ENCODE measurements at places on chromosomes 2 and 18. TPM values are rescaled to one million over a fixed set of nuclear protein-coding genes. Genes with fewer than 3 reads are reported as not detected.

DNA sequence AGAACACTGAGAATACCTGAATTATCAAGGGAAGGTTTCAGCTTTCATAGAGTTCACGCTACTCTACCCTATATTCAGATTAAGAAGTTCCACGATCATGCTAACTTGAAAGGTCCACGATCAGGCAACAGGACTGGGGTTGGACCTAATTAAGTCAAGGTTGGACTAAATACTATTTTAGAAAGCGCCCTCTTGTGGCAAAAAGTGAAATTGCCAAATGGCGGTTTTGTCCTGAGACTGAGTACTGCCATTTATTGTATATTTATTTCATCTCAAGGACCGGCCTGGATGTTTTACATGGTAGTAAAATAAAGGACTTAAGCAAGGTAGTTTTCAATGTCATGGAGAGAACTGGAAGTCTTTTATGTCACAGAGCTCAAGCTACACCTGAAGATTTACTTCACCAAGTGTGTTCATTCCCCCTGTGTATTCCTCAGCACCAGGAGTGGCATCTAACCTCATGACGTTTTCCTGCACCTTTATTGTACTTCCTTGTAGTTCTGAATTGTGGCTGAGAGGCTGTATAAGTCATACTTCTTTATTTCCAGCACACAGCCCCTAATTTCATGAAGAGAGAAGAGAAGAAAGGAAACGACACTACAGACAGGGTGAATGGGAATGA is 56.8 kb downstream of the SRD5A2 start:
- no peak for DNase-seq

- no peak for DNase-seq
Measured at GRCh38 chr2:233140978-233141377, 80.8 kb downstream of the INPP5D start.

DNA sequence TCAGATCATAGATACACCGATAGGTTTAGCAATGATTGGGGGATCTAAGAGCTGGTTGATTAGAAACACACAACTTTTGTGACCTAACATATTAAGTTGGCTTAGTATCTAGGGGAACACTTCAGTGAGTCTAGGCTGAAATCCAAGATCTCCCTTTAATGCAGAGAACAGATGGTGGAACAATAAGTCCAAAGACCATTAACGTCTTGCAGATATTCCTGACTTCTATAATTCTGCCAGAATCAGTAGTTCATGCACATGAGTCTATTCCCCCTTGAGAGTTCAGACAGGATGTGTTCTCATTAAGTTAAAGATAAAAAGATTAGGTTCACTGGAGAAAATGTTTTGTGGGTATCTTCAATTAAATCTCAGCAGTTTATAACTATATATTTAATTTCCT is 506.5 kb downstream of the TSN start:
- no peak for DNase-seq

DNA sequence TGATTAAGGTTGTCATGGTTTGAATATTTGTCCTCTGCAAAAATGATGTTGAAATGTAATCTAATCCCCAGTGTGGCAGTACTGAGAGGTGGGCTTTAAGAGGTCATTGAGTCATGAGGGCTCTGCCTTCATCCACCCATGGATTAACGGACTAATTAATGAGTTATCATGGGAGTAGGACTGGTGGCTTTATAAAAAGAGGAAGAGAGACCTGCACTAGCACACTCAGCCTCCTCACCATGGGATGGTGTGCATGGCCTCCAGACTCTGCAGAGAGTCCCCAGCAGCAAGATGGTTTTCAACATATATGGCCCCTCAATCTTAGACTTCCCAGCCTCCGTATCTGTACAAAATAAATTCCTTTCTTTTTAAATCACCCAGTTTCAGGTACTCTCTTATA is 41.0 kb downstream of the DTNB start:
- DNase-seq: no peak

GRCh38 chr2:2851806-2852777 is 521.0 kb upstream of the MYT1L start:
- DNase-seq: no peak

DNA sequence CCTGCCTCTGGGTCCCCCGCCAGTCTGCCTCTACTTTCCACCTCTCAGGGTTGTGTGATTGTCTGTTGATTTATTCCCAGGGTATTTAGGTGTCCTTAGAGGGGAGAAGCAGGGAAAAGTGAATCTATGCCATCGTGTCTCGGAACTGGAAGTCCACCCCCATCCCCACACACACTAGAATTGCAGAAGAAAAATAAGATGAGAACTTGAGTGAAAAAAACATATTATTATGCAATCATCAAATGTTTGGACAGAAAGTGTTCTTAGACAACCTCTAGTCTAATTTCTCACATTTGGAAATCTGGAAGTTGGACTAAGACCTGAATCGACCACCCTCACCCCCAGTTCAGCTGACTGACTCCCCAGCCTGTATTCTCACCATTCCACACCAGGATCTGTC is 14.1 kb upstream of the CASP8 start:
- no peak for DNase-seq

DNA sequence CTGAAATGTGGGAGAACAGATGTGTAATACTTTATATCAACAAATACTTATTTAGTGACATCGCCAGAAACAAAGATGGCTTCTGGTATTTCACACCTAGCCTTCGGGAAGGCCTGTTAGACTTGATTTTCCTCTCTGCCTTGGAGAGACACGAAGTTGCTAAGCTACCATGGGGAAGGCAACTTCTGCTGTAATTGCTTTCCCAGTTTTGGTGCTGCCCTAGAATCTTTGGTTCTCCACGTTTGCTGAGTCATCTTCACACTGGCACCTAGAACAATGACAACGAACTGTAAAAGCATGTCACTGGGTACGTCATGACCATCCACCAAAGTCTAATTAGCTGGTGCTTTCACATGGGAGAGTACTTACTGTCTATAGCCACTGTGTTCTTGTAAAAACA is 58.7 kb upstream of the ACTR3 start:
- DNase-seq: no peak

GRCh38 chr2:236498369-236498768 is 71.3 kb upstream of the ACKR3 start:
- no peak for DNase-seq

GRCh38 chr2:161283926-161284325 is 24.3 kb upstream of the PSMD14 start:
- no peak for DNase-seq

DNA sequence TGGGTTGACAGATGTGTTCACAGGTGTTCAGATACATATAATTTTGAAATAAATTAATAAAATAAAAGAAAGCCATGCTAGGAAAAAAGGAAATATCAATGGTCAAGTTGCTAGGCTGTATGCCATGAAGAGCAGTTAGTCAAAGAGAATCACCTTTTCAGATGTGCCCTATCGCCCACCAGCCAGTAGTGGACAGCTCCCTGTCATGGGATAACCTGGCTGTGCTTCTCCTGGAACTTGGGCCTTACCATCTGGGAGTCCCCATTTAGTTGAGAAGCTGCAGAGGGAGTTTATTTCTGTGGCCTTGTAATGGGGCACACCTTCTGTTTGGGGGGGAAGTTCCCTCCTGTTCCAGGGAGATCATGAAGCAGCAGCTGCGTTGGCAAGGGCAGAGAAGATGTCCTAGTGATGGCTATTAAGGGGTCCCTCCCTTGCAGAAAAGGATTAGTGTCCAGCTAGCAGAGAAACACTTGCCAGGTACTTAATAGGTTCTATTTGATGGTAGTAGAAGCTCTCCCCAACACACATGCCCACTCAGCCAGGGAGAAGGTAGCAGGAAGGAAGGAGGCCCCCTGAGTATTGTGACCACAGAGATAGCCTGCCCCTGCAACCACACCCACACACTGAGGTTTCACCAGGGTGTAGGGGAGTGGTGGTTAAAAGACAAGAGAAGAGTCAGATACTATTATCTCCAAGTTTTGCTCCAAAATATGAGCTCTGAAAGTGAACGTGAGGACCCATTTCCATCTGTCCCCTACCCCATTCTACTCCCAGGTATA is 117.7 kb downstream of the B3GNT2 start:
- DNase-seq: no peak

- no peak for DNase-seq
Measured at GRCh38 chr18:42444349-42444748, 489.3 kb downstream of the PIK3C3 start.

DNA sequence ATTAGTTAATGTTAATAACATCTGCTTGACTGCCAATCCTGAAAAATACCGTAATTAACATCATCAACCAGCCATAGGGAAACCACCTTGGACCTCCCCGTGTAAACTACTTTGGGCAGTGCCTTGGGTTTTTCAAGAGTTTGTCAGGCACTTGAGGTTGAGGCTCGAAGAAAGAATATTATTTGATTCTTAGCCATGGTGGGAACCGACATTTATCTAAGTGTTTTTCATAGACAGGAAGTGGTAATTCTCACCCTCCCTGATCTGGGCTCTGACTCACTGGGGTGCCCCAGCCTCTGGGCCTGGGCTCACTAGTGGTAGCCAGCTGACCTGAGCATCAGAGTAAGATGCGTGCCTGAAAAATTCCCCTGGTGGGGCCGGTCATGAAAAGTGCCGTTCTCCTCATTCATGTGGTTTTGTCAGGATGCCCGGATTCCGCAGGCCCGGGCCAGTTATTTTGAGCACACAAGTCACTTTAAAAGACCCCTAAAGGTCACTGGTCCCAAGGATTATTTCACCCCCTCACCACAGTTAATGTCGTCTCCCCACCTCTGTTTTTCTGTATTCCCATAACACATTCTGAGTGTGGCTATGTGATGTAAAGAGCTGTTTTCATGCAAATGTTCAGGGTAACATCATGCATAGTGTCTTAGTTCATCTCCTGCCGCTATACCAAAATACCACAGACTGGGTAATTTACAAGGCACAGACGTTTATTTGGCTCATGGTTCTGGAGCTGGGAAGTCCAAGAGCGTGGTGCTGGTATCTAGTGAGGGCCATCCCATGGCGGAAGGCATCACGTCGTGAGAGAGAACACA is 21.6 kb upstream of the SPATA3 start:
- DNase-seq: no peak

DNA sequence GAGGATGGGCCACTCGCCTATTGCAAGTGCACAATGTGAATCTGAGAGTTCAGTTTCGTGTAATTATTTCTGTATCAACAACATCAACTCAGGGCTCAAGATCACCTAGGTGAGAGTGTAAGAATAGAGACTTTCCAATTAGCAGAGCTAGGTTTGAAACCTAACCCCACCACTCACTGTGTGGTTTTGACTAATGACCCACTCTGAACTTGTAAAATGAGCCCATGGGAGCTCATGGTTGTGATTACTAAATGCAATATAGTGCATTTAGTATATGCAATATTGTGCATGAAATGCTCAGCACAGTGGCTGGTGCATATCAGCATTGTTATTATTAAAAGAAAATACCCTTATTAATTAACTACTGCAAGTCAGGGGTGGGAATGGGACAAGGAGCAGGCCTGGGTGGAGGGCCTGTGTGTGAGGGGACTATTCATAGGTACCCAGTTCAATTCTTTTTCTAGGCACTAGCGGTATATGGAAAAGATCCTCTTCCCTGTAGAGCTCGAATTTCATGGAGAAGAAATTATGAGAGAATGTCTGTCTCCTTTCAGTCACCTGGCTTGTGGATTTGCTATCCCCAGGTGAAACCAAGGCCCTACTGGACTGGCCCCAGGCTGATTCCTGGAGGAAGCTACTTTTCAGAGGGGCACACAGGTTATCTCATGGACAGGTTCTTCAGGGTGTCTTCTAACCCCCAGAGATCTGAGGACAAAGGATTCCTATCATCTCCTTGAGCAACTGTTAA is 169.5 kb downstream of the GFPT1 start:
- DNase-seq: no peak

DNA sequence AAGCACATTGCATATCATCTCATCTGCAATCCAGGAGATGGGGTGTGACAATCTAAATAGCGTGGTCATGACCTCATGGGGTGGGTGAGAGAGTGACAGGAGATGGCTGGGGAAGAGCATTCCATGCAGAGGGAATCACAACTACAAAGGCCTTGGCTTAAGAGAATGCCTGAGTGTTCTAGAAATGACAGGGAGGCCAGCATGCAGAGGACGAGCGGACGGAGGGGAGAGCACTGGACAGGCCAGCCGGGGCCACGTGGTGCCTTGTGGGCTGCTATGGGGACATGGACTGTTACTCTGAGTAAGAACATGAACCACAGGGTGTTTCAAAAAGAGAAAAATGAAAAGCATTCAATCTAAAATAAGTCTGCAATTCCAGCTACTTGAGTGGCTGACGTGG is 117.9 kb upstream of the ODC1 start:
- DNase-seq: no peak

- DNase-seq: no peak
Measured at GRCh38 chr2:12770300-12770968, 53.7 kb downstream of the TRIB2 start.

DNA sequence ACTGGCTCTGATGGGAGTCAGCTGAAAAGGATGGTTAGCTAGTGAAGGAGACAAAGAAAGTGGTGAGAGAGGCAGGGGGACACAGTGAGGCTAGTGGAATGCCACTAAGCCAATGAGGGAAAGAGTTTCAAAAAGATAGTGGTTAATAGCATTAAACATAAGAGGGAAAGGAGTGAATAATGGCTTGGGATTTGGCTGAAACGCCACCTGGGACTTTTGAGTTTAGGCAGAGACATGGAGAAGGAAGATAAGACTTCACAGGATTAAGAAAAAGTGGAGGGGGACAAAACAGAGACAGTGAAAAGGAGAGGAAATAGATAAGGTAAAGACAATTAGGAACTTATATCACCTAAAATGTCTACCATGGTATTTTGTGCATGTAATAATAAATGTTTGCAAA is 6.9 kb downstream of the CD28 start:
- DNase-seq: no peak

MTHFD2 gene
- 28.1 TPM for total RNA-seq

LTBP1 gene
- 18.7 TPM for total RNA-seq

TMEFF2 gene
- not detected for total RNA-seq

WIPF1 gene
- total RNA-seq: 4.8 TPM

GGCX gene
- total RNA-seq: 26.8 TPM

LCT gene
- total RNA-seq: not detected

TAF4B gene
- 28.4 TPM for total RNA-seq

RAMP1 gene
- total RNA-seq: 10.0 TPM

All from suprapubic skin (tissue), 4 donors.